ENCODE measurements at places on chromosomes 1 and 21.

DNA sequence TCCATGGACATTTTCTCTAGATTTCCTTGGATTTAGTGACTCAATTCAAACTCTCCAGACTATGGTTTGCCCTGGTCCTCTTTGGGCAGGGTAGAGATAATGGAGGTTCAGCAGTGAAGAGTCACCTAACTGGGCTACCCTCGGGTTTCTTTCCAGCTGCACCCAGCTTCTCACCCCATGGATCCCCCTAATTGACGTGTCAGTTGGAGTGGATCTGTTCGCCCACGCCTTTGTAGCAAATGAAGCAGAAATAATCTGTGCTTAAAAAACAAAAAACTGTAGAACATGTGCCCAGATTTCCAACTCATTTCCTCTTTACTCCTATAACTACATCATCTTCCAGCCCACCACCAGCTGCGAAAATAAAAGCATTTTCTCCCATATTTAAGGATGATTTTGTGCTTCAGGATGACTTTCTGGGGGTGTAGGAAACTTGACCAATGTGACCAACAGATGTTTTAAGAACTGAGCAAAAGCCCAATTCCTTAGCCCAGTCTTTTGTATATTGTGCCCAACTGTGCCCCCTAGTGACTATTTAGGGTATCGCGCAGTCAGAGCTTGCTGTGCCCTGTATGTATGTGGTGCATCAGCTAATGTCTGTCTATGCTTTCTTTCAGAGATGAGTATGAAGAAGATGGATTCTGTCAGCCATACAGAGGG, 66.5 kb upstream of the UBE2U start:
- DNase-seq: peak; percentile 32

DNA sequence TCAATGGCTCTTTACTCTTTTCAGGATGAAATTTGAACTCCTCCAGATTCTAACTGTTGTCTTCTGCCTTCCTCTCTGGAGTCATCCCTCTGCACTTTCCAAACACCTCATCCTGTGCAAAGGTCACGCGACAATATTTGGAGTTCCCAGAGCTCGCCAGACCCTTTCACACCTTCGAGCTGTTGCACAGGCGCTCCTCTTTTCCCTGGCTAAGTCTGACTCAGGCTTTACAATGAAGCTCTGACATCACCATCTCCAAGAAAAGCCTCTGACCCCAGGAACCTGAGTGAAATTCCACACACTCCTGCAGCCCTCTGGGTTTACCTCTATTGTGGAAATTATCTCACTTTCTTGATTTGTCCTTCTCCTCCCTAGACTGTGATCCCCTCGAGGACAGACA, 270.3 kb downstream of the RGS7 start:
- DNase-seq: no peak

- no peak for DNase-seq
Observed at GRCh38 chr1:17212009-17212408, 7.1 kb downstream of the PADI1 start.

DNA sequence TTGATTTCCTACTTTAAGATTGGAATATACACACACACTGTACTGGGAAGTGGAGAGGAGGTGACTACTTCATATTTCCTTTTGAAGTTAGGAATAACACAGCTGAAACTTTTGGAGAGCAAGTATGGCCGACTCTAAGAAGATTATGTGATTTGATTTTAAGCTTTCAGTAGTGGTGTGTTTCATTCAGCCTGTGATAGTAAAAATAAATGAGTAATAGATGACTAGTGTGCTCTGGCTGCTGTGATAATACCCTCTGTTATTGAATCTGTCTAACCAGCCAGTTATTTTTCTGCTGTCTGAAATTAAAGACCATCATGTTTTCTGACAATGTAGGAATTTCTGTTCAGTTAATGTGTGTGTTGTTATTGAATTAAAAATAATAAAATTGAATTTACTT, 48.3 kb downstream of the CTTNBP2NL start:
- no peak for DNase-seq

GRCh38 chr1:231134624-231135023, 27.2 kb upstream of the TRIM67 start:
- DNase-seq: no peak

Measured in stimulated activated CD4-positive, alpha-beta T cell treated with anti-CD3 and anti-CD28 coated beads, TNF-alpha, amount 100 ng/mL, for 24 hours (primary cell).